ENCODE measurements at places on chromosomes 16 and 17. TPM values are rescaled to one million over a fixed set of nuclear protein-coding genes. Genes with fewer than 3 reads are reported as not detected.

Gene MPV17L
- total RNA-seq: 0.08 TPM

GRCh38 chr16:54546521-54546920 lies 259.9 kb upstream of the IRX3 start:
- no peak for DNase-seq
- no peaks in the 10 kb centered on the region for H3K36me3 ChIP-seq
- no peak overlapping the region for H3K4me3 ChIP-seq
- no peak overlapping the region for H3K27ac ChIP-seq
- H3K4me1 ChIP-seq: no peaks in the 10 kb centered on the region

- H3K36me3 ChIP-seq: no peaks in the 10 kb centered on the region
- H3K27me3 ChIP-seq: no peaks in the 10 kb centered on the region
- no peak overlapping the region for H3K27ac ChIP-seq
- DNase-seq: no peak
- H3K4me1 ChIP-seq: peaks cover 5% of the 10 kb centered on the region
Observed at GRCh38 chr17:63095459-63095858, 129.4 kb downstream of the TANC2 start.

DNA sequence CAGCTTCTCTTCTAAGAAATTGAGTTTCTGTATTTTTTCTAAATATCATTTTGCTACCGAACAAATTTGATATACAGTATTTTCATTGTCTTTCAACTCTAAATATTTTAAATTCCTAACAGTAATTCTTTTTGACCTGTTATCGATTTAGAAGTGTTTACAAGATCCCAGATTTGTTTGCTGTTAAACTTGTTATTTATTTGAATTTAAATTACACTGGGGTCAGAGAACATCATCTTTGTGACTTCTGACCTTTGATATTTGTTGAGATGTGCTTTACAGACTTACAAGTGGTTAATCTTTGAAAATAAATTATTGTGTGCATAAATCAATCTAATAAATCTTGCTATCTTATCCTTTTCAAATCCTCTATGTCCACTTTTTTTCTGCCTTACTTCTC lies 94.2 kb downstream of the ARHGAP44 start:
- no peak overlapping the region for H3K4me3 ChIP-seq
- no peaks in the 10 kb centered on the region for H3K27me3 ChIP-seq
- no peak overlapping the region for H3K27ac ChIP-seq

- H3K27me3 ChIP-seq: no peaks in the 10 kb centered on the region
- peaks cover 8% of the 10 kb centered on the region for H3K4me1 ChIP-seq
- no peak for DNase-seq
- H3K27ac ChIP-seq: no peak overlapping the region
- no peak overlapping the region for H3K4me3 ChIP-seq
Observed at GRCh38 chr17:45440161-45440778, 7.6 kb upstream of the ARHGAP27 start.

GRCh38 chr16:3143598-3144320 lies 8.9 kb downstream of the ZNF213 start:
- H3K27ac ChIP-seq: no peak overlapping the region
- no peaks in the 10 kb centered on the region for H3K36me3 ChIP-seq
- peaks cover 5% of the 10 kb centered on the region for H3K4me1 ChIP-seq
- H3K27me3 ChIP-seq: no peaks in the 10 kb centered on the region

- peaks cover 17% of the 10 kb centered on the region for H3K4me1 ChIP-seq
- no peak overlapping the region for H3K4me3 ChIP-seq
- H3K27ac ChIP-seq: no peak overlapping the region
Observed at GRCh38 chr16:677316-678190, 2.1 kb downstream of the RHBDL1 start.

DNA sequence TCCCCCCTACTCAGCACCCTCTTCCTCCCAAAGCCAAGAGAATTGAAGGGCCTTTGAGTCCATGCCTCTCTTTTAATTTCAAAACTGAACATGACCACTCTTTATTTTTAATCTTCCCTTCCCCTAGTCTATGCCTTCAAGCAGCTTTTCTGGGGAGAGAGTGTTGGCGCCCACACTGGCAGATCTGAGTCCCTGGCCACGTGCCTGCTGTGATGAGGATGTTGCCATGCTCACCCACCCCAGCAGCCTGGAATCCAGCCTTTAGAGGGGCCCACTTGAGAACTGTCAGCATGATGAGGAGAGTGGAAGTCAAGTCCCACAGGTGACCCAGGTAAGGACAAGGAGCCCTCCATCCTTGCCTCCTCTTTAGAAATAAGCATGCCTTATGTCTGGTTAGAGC lies 20.3 kb upstream of the CACNG3 start:
- no peaks in the 10 kb centered on the region for H3K4me1 ChIP-seq
- H3K27ac ChIP-seq: no peak overlapping the region
- DNase-seq: no peak
- no peak overlapping the region for H3K4me3 ChIP-seq
- peaks cover 18% of the 10 kb centered on the region for H3K36me3 ChIP-seq

GRCh38 chr16:85546585-85547447 lies 66.3 kb upstream of the GSE1 start:
- no peaks in the 10 kb centered on the region for H3K36me3 ChIP-seq
- H3K4me3 ChIP-seq: no peak overlapping the region
- DNase-seq: no peak
- H3K27ac ChIP-seq: no peak overlapping the region
- no peaks in the 10 kb centered on the region for H3K27me3 ChIP-seq

DNA sequence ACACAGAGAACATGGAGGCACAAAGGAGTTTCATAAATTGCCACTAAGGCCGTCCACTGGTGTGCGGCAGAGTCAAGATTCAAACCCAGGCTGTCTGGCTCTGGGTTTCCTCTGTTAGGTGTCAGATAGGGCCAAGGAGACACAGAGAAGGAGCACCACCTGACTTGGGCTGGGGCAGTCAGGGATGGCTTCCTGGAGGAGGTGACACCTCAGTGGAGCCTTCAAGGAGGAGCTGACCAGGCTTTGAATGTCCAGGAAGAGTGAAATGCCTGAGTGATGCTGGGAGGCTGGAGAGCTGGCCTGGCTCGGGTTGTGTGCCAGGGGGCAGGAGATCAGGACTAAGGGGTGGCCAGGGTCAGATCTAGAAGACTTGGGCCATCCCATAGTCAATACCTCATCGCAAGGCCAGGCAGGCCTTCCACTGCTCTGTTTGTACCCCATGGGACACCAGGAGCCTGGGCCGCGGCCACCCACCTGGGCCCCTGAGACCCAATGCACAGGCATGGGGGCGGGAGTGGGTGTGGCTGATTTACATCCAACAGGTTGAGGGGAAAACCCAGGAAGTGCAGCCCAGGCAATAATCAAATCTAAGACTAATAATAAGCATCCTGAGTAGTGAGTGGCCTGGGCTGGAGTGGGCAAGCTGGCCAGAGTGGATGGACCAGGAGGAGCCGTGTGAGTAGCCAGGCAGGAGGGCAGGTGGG lies 73.7 kb downstream of the USP22 start:
- no peaks in the 10 kb centered on the region for H3K36me3 ChIP-seq
- no peaks in the 10 kb centered on the region for H3K4me1 ChIP-seq
- peaks cover 6% of the 10 kb centered on the region for H3K27me3 ChIP-seq
- DNase-seq: no peak
- no peak overlapping the region for H3K27ac ChIP-seq

DNA sequence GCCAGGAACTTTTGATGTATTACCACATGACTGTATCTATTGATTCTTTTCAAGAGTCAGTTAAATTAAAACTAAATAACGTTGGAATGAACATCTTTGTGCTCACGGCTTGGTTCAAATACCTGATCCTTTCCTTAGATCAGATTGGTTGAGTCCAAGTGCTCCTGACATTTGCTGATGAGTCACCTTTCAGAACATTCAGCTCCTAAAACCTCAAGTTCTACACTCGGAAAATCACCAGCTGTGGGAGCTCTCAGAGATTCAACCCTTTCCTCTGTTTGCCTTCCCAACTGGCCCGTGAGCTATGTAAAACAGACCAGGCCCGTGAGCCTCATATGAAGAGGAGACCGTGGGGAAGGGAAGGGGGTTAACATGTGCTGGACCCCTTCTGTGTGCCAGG lies 68.1 kb downstream of the RTN4RL1 start:
- H3K36me3 ChIP-seq: no peaks in the 10 kb centered on the region
- H3K27me3 ChIP-seq: no peaks in the 10 kb centered on the region
- H3K27ac ChIP-seq: no peak overlapping the region
- H3K4me1 ChIP-seq: no peaks in the 10 kb centered on the region

GRCh38 chr17:17055286-17056155 lies 13.3 kb downstream of the MPRIP start:
- no peaks in the 10 kb centered on the region for H3K36me3 ChIP-seq
- no peak for DNase-seq
- no peak overlapping the region for H3K27ac ChIP-seq
- H3K27me3 ChIP-seq: no peaks in the 10 kb centered on the region
- no peak overlapping the region for H3K4me3 ChIP-seq
